ENCODE measurements at places on chromosomes 2 and 18.

DNA sequence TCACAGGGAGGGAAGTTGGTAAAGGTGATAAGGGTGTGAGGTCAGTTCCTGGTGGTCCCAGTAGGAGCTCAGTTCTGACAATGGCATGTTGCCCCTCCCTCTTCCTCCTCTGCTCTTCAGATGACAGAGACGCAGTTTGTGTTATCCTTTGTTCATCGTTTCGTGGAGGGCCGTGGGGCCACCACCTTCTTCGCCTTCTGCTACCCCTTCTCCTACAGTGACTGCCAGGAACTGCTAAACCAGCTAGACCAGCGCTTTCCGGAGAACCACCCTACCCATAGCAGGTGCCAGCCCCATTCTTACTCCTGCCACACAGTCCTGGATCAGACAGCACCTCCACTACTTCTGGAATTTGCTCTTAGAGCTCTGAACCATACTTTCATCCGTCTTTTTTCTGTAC, 2.3 kb downstream of the AGBL5 start:
- H3K27ac ChIP-seq = no peak overlapping the region
- no peak for DNase-seq
- no peak overlapping the region for H3K4me3 ChIP-seq
- H3K27me3 ChIP-seq = peaks cover 14% of the 10 kb centered on the region
- peaks cover 25% of the 10 kb centered on the region for H3K4me1 ChIP-seq

- no peaks in the 10 kb centered on the region for H3K36me3 ChIP-seq
- H3K27me3 ChIP-seq = no peaks in the 10 kb centered on the region
- no peaks in the 10 kb centered on the region for H3K4me1 ChIP-seq
- no peak overlapping the region for H3K27ac ChIP-seq
- H3K4me3 ChIP-seq = no peak overlapping the region
These were observed 244.0 kb upstream of the HS6ST1 start for GRCh38 chr2:128562471-128563347.

- no peaks in the 10 kb centered on the region for H3K27me3 ChIP-seq
- no peak overlapping the region for H3K4me3 ChIP-seq
- no peaks in the 10 kb centered on the region for H3K4me1 ChIP-seq
- H3K36me3 ChIP-seq = no peaks in the 10 kb centered on the region
- H3K27ac ChIP-seq = no peak overlapping the region
These were observed 141.3 kb downstream of the ASB1 start for GRCh38 chr2:238567996-238568395.

GRCh38 chr2:232053777-232054176, 92.3 kb downstream of the DIS3L2 start:
- peaks cover 11% of the 10 kb centered on the region for H3K36me3 ChIP-seq
- no peak for DNase-seq
- H3K27me3 ChIP-seq = no peaks in the 10 kb centered on the region
- H3K4me1 ChIP-seq = peaks cover 26% of the 10 kb centered on the region
- H3K27ac ChIP-seq = no peak overlapping the region

DNA sequence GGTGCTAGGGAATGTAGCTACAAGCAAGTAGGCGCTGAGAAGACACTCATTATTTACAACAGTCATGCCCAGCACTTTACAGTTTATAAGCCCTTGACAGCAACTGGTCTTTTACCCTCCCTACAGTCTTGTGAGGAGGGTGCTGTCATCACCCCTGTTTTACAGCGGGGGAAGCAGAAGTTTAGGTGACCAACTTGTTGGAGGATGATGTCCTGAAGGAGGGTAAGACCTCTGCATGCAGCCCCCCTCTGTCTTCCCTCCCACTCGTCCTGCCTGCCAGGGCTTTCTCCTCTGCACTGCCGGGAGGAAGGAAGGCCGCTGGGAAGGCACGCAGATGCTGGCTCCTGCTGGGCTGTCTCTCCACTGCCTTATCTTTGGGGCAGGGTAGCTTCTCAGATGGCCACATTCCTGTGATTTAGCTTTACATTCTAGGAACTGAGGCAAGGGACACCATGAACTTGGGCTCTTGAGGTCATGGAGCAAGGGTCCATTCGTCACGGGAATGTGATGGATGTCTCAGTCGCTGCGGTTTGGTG, 972 bp downstream of the IL1R1 start:
- H3K4me3 ChIP-seq = peak overlapping the region; percentile 50
- peaks cover 36% of the 10 kb centered on the region for H3K4me1 ChIP-seq
- DNase-seq = no peak
- peaks cover 40% of the 10 kb centered on the region for H3K27me3 ChIP-seq
- no peak overlapping the region for H3K27ac ChIP-seq

DNA sequence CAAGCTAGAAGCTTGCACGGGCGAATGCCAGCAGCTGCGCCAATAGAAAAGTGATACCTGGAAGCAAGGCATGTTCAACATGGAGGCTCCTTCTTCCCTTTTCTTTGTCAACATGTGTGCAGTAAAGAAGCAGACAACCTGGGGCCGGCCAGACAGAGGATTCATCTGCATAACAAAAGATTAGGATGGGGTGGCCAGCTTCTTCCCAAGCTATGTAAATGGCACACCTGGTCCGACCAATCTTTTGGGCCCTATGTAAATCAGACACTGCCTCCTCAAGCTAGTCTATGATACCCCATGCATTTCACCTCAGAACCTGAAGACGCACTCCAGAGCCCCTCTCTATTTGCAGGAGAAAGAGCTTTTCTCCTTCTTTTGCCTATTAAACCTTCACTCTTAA, 66.4 kb upstream of the TGFA start:
- H3K27ac ChIP-seq = no peak overlapping the region
- H3K36me3 ChIP-seq = no peaks in the 10 kb centered on the region
- no peak for DNase-seq
- H3K27me3 ChIP-seq = peaks cover 6% of the 10 kb centered on the region
- H3K4me3 ChIP-seq = no peak overlapping the region

DNA sequence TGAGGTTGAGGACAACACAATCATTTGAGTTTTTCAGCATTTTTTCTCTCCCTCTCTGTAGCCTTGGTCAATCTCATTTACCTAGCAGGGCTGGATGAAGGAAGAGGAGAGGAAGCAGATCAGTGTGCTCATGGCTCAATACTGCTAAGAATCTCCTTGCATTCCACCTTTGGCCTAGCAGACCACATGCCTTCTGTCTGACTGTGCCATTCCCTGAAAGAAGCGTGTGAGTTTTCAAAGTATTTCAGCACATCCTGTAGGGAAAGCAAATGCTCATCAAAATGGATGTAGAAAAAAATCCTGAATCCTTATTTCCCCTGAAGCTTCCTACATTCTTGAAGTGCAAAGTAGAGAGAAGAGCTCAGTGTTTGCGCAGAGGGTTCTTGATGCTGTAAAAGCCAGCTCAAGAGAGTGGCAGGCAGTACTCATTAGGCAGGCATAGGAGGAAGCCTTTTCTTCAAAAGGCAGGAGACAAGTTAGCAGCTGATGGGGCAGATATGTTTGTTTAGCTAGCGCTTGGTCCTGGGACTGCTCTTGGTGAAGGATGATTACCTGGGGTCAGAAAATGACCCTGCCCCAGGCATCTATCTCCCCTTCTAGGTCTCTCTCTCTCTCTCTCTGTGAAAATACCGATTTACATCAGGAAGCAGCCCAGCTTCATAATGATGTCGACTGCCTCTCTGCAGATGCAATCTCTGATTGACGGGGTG, 14.4 kb upstream of the PIK3C3 start:
- no peak for DNase-seq
- no peaks in the 10 kb centered on the region for H3K4me1 ChIP-seq
- H3K27ac ChIP-seq = no peak overlapping the region
- no peak overlapping the region for H3K4me3 ChIP-seq

GRCh38 chr2:95327861-95328260, 30.7 kb downstream of the KCNIP3 start:
- H3K27ac ChIP-seq = no peak overlapping the region
- H3K4me1 ChIP-seq = no peaks in the 10 kb centered on the region
- H3K4me3 ChIP-seq = no peak overlapping the region
- no peaks in the 10 kb centered on the region for H3K36me3 ChIP-seq
- no peak for DNase-seq

GRCh38 chr18:79878741-79879378, 72.6 kb downstream of the SLC66A2 start:
- H3K4me3 ChIP-seq = no peak overlapping the region
- no peaks in the 10 kb centered on the region for H3K27me3 ChIP-seq
- H3K27ac ChIP-seq = no peak overlapping the region
- no peaks in the 10 kb centered on the region for H3K36me3 ChIP-seq

- no peak overlapping the region for H3K27ac ChIP-seq
- DNase-seq = no peak
These were observed 10.5 kb downstream of the CCDC88A start for GRCh38 chr2:55408918-55409868.

DNA sequence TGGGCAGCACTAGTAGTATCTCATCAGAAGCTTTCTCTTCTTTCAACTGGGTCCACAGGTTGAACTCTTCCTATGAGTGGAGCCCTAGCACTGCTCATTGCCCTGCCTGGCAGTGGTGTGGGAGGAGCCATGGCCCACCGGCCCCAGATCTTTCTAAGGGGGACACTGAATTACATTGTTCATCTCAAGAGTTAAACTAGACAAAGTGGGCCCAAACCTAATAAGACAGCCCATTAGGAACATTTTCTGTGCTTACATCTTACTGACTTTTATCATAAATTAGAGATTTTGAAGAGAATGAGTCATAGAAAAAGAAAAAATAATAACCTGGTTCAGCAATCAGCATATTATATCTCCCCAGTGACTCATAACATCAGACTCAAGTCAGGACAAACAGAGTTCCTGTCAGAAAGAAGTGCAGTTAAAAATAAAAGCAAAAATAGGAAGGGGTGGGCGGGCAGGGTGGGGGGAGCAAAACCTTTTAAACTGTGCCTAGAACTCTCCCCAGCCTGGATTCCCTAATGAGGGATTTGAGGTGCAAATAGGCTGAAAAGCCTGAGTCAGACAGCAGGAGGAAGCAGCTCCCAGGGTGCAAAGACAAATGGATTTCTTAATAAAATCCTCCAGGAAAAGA, 161.6 kb upstream of the TRIB2 start:
- peak overlapping the region; percentile 83 for H3K27ac ChIP-seq
- no peaks in the 10 kb centered on the region for H3K36me3 ChIP-seq
- peak; percentile 29 for DNase-seq
- peaks cover 34% of the 10 kb centered on the region for H3K4me1 ChIP-seq
